Forelimb muscle (tissue), 1 donor: ENCODE measurements at places on chromosomes 2 and 18.

DNA sequence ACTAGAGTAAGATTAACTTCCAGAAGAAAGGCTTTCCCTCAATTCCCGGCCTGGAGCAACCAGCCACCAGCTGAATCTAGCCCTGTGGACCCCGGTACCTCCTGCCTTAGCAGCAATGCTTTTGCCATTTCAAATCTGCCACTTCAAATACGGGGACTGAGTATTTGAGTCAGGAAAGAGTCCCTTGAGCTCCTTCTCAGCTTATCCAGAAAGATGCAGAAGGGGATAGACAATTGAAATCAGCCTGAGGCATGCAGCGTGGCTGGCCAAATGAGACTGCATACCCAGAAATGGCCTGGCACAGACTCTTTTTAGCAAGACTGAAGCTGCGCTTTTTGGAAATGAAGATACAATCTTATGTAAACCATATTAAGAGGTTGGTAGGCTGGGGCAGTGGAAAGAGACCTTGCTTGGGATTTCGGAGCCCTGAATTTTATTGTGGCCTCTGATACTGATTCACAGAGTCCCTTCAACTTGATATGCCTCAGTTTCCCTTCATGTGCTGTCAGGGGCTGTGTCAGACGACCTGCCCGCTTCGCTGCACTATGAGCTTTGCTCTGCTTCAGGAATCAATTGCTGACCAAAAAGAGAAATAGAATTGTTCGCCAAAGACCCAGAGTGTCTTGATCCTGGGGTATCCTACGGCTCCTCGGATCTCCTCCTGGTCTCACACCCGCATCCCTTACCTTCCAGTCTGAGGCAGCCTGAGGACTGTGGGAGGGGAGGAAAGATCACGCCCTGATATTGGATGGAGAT lies 1.0 kb downstream of the MATN3 start:
- DNase-seq = no peak

GRCh38 chr2:207375207-207375875 lies 154.4 kb upstream of the CREB1 start:
- DNase-seq = no peak

DNA sequence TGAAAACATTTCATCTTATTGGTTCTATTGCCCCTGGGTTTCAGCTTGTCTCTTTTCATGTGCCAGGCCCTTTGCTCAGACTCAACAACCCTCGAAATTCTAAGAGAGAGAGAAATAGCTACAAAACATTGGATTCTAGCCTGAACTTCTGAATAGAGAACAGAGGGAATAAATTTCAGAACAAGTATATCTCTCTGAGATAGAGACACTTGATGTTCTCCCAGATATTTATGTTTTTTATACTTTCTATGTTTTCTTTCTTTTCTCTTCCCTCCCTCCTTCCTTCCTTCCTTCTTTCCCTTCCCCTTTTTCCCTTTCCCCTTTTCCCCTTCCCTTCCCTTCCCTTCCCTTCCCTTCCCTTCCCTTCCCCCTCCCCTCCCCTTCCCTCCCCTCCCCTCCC lies 279.5 kb upstream of the SPRED2 start:
- no peak for DNase-seq

GRCh38 chr2:33366473-33366872 lies 110.0 kb upstream of the RASGRP3 start:
- no peak for DNase-seq

- DNase-seq = no peak
These were observed 139.4 kb downstream of the NBAS start for GRCh38 chr2:15421753-15422152.
